Stimulated activated CD4-positive, alpha-beta T cell treated with anti-CD3 and anti-CD28 coated beads, TNF-alpha, amount 100 ng/mL, for 48 hours (primary cell): ENCODE measurements at places on chromosomes 1 and 21.

DNA sequence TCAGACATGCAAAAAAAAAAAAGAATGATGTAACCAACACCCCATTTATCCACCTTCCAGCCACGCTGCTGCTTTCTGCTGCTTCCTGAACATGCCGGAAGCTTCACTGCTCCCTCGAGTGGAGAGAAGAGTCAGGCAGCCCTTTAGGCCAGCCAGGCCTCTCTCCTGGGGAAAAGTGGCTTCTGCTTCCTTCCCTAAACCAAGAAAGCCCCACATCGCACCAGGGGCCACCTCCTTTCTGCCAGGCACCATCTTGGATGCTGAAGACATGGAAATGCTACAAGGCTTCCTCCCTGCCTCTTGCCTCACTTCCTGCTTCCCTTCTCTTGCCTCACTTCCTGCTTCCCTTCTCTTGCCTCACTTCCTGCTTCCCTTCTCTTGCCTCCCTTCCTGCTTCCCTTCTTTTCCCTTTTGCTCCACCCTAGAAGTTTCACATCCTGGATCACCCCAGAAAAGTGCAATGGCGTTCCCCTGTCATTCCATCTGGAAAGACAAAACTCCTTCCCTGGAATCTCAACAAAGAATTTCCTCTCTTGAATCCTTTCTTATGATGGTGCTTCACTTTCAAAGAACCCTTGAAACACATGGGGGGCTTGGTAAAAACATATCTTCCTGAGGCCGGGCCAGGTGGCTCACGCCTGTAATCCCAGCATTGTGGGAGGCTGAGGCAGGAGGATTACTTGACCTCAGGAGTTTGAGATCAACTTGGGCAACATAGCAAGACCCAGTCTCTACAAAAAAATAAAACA, 18.7 kb downstream of the TNFRSF8 start:
- DNase-seq, result no peak

GRCh38 chr1:100921110-100921706, 25.3 kb downstream of the SLC30A7 start:
- no peak for DNase-seq

DNA sequence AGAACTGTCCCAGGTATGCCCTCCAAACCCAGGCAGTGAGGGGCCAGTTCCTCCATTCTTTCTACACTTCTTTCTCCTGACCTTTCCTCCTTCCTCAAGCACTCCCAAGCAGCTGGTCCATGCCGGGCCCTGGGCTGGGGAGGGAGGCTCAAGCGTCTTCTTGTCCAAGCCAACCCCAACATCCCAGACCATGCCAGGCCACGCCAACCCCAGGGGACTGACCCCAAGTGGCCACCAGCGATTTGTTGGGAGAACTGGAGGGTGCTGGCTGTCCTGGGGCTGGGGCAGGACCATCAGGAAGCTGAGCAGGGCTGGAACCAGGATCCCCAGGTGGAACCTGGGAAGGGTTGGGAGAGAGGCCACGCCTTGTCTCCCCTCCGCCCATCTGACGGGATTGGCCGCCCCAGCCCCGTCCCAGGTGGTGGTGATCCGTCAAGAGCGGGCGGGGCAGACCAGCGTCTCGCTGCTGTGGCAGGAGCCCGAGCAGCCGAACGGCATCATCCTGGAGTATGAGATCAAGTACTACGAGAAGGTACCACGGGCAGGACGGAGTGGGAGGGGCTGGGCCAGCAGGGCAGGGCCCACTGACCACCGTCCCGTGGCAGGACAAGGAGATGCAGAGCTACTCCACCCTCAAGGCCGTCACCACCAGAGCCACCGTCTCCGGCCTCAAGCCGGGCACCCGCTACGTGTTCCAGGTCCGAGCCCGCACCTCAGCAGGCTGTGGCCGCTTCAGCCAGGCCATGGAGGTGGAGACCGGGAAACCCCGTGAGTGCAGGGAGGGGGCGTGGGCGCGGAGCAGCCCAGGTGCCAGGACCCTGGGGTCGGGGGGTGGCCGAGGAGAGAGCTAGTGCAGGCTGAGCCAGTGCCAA, 29.9 kb downstream of the EPHA8 start:
- no peak for DNase-seq

GRCh38 chr1:97145321-97145956, 423.9 kb downstream of the PTBP2 start:
- no peak for DNase-seq

GRCh38 chr1:20405893-20406604, 80.0 kb downstream of the CAMK2N1 start:
- DNase-seq, result no peak

DNA sequence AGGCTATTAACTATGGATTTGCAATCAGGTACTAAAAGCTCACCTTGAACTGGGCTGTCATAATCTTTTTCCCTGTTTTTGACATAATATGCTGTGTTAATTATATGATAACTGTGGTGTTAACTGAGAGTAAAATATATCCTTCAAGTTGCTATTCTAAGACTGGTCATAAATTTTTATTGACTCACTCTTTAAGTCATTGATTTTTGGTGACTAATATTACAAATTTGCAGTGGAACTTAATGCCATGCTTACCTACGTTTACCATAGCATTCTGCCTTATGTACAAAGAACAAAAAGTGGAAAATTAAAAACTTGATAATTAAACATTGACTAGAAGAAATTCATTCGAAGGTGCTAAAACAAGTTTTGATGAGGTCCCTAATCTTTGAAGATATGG, 872.4 kb downstream of the BRINP3 start:
- no peak for DNase-seq

DNA sequence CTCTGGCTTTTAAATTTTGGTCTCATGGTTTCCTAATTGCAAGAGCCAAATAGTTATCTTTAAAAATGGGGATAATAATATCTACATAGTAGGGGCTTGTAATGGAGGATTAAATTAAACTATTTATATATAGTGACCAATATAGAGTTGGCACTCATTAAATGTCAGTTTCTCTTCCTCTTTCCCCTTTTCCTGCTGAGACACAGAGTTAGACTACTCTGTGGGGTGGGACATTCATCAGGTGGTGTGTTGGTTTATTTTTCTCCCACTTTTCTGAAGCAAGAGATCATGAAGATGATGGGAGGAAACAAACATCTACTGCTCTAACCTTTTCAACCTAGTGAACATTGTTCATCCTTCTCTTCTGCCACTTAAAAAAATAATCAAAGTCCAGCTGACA, 17.3 kb upstream of the RAP1A start:
- no peak for DNase-seq

GRCh38 chr1:91582431-91582921, 81.8 kb downstream of the CDC7 start:
- DNase-seq, result no peak

DNA sequence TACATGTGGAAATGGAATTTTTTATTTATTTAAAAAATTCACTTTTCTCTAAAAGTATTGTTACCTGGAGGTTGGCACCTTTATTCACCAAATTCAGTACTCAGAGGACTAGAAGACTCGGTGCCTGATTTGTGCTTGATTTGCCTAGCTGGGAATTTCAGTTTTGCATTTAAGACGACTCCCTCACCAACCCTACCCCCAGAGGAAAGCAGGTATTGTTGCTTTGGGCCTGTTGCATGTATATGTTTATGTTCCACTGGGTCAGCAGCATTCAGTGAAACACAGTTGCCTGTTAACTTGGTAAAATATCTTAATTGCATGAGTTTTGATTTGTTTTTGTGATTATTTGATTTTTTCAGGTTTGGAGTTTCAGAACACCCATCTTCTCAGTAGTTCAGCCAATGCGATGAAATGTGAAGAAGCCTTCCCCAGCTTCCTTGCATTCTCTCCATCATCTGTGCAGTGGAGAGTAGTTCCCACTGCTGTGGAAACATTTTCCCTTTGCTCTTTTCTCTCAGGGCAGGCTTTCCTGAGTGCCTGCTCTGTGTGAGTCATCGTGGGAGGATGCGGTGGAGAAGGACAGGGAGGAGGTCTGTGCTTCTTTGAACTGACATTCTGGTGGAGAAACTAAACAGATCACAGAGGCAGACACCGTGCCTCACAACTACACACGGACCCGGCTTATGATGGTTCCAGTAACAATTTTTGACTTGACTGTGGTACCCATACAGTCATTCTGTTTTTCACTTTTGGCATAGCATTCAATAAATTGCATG, 6.4 kb downstream of the ADARB1 start:
- peak; percentile 38 for DNase-seq

GRCh38 chr1:222754366-222755139, 17.6 kb downstream of the FAM177B start:
- DNase-seq, result no peak

DNA sequence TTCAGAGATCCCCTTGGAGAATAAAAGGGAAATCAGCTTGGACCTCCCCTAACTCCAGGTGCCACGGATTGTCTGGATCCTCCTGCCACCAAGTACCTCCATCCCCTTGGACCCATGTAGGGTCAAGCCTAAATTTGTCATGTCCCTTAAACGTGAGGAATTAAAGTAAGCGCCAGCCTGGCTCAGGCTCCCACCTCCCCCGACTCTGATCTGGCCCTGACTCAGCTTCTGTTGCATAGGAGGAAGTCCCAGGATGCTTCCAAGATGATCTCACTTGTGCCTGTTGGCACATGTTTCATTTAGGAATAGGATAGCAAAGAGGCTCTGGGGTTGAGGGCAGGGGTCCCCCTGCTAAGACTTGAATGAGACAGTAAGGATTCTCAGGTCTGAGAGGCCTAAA, 231.9 kb upstream of the JUN start:
- DNase-seq, result no peak

GRCh38 chr1:180598333-180598974, 33.4 kb upstream of the XPR1 start:
- no peak for DNase-seq

DNA sequence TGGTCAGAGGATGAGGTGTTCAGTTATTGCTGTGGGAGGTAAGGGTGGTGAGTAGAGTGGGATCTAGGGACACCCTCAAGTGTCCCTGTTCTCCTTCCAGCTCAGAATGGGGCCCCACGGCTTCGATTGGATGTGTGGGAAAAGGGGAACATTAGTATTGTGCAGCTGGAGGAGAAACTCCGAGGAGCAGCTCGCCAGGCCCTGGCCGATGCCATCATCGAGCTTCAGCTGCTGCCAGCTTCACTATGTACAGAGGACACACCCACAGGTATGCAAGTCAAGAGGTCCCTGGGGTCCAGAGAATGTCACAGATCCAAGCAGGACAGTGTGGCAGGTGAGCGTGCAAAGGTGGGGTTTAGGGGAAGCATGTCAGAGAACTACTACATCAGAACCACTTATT, 13.9 kb downstream of the HYI start:
- DNase-seq, result no peak

GRCh38 chr1:35178874-35179380, 14.0 kb downstream of the SFPQ start:
- DNase-seq, result no peak

DNA sequence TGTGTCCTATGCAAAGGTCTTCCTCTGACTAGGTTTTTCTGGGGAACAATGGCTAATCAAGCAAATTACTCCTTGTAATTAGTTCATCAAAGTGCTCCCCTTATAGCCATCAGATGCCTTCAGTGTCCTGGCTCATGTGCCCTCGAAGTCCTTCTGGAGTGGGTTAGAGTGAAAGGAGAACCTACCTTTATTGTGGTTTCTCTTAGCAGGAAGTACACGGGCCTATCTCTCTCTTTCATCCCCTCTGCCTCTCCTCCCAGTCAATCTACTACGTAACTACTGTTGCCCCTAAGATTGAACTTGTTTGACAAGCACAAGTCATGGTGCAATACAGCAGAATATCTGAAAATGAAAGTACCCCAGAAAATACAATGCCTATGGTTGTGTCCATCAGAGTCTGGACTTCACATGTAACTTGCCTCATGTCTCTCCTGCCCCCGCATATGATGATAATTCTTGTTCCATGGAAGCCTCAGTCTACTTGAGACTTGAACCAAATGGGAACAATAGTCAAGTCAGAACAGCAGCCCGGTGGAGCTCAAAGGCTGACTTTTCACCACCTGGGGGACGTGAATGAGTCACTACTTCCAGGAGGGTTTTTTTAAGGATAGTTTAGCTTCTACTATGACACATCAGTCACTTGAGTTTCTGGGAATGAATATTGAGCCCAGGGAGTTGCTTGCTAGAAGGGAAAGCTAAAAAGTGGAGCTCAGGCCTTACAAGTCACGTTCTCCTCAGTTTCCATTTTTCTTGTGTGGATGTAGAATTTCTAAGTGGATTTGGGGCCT, 243.6 kb downstream of the TNR start:
- no peak for DNase-seq

- DNase-seq, result no peak
These were observed 2.6 kb downstream of the ADAMTS5 start for GRCh38 chr21:26964170-26964778.

DNA sequence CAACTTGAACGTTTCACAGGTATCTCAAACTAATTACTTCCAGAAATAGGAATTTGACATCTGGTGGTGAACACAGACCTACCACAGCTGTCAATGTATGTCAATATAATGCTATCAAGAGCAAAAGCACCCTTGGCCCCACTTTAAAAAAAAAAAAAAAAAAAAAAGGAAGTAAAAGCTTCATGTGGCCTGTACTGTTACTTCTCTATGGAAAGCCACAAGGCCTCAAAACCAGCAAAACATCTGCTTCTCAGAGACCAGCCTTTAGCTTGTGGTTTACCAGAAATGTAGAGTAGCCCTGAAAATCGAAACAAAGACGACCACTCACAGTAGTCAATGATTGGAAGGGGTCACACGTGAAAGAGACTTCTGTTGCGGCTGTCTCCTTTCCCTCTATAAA, 109.6 kb downstream of the SLC45A1 start:
- DNase-seq, result no peak

GRCh38 chr1:55146781-55147180, 68.4 kb downstream of the USP24 start:
- no peak for DNase-seq

GRCh38 chr1:87334351-87335174, 5.9 kb downstream of the LMO4 start:
- no peak for DNase-seq

GRCh38 chr1:58791106-58791505, 7.3 kb upstream of the JUN start:
- DNase-seq, result no peak

GRCh38 chr1:111052246-111052645, 87.6 kb downstream of the DRAM2 start:
- DNase-seq, result no peak

- DNase-seq, result no peak
These were observed 3.4 kb upstream of the ETS2 start for GRCh38 chr21:38802050-38803026.

- DNase-seq, result no peak
These were observed 82.6 kb downstream of the VWA5B1 start for GRCh38 chr1:20373286-20373685.

DNA sequence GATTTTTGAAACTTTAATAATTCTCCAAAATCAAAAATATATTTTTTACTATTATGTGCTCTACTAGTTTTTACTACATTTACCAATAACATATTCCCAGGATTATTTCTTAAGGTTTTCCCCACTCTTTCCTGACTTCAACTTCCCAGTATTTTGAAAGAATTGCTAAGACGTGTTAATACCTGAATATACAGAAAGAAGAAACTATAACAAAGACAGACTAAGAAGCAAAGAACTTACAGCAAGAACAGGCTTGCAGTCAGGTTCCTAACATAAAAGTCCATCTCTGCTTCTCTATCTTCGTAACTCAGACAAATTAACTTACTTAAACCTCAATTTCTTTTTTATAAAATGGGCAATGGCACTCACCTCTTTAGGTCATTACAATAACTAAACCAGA, 63.2 kb downstream of the SRSF11 start:
- DNase-seq, result no peak
